Activated T-cell treated with anti-CD3 and anti-CD28 coated beads, Interleukin-2, amount 50 U/mL, for 72 hours (primary cell): ENCODE measurements at places on chromosomes 5 and 9.

DNA sequence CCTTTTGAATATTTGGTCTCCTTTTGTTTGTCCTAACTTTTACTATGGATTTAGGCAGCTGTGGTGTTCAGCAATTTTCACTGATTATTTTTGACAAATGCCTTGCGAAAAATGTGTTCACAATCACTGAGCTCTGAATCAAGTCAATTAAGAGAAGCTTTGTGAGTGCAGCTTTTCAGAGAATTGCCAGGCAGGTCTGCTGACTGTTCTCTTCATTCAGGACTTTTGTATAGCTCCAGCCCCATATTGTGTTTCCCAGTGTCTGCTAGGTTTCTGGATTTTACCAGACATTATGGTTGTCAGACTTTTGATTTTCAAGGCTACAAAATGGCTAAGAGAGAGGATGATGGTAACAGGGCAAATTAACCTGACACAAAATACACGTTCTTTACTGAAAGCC, 1055.9 kb downstream of the CDH18 start:
- no peak for DNase-seq

GRCh38 chr9:26939955-26940711, 6.9 kb downstream of the PLAA start:
- peak; percentile 14 for DNase-seq

- DNase-seq: no peak
Observed at GRCh38 chr9:7088611-7089010, 330.8 kb downstream of the KDM4C start.

- DNase-seq: no peak
Observed at GRCh38 chr5:179139936-179140235, 79.7 kb downstream of the ZNF354C start.

DNA sequence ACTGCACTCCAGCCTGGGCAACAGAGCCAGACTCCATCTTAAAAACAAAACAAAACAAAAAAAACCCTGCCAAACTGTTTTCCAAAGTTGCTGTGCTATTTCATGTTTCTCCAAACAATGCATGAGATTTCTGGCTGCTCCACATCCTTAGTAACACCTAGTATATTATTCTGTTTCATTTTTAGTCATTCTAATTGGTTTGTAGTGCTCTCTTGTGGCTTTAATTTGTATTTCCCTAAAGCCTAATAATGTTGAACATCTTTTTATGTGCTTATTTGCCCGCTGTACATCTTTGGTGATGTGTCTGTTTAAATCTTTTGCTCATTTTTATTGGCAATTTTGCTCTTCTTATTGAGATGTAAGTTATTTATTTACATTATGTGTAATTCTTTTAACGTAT, 18.4 kb upstream of the TTC1 start:
- DNase-seq: no peak

DNA sequence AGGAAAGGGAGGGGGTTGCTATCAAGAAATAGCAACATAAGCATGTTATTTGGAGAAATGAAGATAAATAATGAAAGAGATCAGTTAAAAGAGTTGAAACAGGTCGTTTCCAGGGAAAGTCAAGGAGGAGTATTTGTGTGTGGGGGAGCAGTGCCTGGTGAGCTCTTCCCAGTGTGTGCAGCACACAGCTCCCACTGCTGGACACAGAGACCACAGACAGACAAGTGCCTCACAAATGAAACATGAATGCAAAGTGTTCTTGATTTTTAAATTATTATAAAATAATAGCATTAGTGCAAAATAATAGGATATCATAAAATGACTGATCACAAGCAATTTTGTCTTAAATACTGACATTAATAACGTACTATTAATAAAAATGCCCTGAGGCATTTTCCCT, 40.8 kb downstream of the LIFR start:
- DNase-seq: no peak

DNA sequence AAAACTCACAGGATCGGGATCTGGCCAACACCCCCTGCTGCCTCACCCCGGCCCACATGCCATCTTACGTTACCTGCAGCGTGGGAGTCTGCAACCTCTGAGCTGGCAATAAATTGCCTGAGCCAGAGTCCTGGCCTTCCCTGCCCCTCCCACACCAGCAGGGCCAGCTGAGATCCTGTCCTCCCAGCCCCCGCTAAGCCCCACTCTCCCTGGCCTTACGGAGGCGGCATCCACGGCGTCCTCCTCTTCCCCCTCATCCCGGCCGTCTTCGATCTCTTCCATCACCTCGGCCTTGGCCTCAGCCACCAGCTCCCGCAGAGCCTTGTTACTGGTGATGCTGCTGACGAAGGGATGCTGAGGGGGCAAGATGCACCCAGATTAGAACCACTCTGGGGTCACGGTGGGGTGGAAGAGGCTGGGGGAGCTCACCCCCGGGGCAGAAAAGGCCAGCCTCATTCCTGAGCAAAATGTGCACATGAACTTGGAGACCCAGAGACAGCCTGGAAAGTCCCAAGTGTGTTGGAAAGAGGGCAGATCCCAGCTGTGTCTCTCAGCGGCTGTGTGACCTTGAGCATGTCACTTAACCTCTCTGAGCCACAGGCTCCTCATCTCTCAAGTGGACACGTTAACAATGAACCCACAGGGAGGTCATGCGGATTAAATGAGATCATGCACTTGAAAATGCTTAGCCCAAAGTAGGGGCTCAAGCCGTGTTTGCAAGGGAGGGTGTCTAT, 89.9 kb upstream of the FBXW11 start:
- no peak for DNase-seq

DNA sequence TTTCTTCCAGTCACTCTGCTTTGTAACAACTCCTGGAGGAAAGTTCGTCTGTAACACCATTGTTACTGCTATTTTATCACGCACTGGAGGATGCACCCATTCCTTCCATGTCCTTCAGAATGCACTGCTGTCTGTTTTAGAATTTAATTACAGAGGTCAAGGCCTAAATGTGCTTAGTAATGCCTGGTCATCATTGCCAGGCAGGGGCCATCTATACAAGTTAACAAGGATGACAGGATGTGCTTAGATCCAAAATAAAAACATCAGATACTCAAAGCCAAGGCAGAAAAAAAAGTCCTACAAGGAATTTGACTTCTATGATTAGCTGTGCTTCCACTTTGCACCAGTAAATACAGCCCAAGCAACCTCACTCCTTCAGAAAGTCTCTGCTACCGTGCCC, 371.4 kb downstream of the SEMA5A start:
- no peak for DNase-seq

DNA sequence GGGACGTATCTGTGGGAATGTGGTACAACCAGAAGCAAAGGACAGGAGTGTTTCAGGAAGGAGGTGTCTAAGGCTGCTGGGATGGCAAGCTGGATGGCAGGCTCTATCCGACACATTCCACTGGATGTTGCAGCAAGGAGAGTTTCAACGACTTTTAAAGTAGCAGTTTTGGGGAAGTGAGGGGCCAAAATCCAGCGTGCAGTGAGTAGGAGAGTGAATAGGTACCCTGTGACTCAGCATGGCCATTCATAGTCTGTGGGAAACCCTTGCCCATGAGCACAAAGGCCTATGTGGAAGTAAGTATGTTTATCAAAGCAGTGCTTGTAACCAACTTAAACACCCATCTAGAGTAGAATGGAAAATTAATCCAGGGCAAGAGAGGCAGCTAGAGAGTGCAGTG, 664.7 kb downstream of the ACTL7B start:
- DNase-seq: no peak

DNA sequence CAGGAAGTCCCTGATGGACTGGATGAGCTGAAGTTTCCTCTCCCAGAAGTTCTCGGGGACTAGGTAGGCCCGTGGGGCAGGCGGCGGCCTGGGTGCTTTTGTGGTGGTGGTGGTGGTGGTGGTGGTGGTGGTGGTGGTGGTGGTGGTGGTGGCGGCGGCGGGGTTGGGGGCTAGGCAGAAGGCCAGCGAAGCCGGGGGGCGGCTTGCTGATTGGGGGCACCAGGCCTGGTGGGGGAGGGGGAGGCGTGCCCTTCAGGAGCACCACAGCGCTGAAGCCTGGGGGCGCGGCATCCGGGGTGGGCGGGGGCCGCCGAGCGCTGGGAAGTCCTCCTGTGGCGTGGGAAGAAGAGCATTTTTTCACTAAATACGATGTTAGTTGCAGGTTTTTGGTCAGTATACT, 26.9 kb downstream of the SPATA31C1 start:
- no peak for DNase-seq

DNA sequence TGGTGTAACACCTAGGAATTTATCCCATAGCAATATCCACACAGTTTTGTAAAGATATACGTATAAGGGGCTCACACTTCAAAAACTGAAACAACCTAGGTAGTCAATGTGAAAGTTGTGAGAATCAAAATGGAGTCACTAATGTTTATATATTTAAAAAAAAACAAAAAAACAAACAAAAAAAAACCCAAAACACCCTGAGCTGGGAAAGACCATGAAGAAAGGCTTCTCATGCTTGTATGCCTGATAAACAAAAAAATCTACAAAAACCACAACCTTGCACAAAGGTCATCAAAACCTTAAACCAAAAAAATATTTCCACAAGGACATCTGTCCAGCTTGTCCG, 35.4 kb downstream of the AFF4 start:
- DNase-seq: no peak

- no peak for DNase-seq
Observed at GRCh38 chr9:25684321-25684720, 6.1 kb upstream of the TUSC1 start.

GRCh38 chr5:10602031-10602806, 38.3 kb downstream of the ANKRD33B start:
- DNase-seq: no peak

DNA sequence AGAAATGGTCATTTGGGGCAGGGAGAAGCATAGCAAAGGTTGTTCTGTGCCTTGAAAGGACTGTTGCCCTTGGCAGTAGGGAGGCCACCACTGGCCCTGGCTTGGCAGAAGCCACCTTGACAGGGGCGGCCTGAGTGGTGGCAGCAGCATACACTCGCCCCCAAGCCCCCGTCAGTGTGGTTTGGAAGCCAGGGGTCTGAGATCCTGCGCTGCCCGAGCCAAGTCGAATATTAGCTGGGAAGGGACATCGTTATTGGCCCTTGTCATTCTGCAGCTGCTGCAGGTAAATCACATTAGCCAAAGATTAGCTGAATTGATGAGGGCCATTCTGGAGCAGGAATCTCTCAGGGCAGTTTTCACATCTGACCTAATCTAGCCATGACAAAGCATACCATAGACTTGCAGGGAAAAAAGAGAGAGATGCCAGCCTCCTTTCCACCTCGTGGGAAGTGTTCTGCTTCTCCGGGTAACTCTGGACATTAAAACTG, 9.0 kb downstream of the OLFM1 start:
- no peak for DNase-seq

DNA sequence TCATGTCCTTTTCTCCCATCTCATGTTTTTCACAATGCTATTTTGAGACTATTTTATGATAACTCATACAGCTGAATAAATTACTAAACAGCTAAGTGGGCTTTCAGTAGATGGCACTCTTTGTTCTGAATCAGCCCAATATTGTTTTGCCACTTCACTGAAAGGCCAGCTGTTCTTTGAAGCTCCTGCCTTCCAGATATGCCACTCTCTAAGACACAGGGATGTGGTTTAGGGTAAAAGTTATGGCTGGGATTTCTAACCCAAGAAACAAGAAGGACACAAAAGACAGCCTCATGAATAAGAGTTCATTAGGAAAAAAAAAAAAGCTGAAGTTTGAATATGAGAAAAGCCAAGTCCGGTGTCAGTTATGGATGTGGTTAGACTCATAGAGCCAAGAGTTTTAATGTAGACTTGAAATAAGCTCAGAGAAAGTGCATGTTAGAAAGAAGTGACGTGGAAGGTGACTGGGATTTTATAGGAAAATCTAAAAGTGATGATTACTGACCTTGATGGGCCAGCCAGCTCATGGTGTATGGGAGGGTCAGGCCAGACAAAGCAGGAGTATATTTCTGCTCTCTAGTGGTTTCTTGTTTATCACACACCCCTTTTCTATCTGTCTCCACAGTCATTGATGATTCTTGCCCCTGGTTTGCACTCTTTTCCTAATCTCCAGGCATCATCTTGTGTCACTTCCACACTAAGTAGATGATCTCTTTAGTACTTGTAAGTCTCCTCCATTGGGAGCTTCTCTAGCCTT, 488.5 kb downstream of the NR2F1-AS1 start:
- DNase-seq: no peak

- no peak for DNase-seq
Observed at GRCh38 chr5:128422612-128423011, 115.4 kb downstream of the FBN2 start.

DNA sequence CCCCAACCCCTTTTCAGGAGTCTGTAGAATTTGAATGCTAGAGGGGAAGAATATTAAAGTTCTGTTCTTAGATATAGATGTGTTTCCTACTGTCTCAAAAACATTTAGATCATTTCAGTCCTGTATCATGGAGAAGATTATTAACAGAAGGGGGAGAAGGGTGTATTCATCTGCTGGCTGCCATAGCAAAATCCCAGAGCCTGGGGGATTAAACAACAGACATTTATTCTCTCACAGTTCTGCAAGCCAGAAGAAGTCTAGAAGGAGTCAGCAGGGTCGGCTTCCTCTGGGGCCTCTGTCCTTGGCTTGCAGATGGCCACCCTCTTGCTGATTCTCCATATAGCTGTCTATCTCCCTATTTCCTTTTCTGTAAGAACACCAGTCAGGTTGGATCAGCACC, 150.1 kb upstream of the OTULINL start:
- no peak for DNase-seq

DNA sequence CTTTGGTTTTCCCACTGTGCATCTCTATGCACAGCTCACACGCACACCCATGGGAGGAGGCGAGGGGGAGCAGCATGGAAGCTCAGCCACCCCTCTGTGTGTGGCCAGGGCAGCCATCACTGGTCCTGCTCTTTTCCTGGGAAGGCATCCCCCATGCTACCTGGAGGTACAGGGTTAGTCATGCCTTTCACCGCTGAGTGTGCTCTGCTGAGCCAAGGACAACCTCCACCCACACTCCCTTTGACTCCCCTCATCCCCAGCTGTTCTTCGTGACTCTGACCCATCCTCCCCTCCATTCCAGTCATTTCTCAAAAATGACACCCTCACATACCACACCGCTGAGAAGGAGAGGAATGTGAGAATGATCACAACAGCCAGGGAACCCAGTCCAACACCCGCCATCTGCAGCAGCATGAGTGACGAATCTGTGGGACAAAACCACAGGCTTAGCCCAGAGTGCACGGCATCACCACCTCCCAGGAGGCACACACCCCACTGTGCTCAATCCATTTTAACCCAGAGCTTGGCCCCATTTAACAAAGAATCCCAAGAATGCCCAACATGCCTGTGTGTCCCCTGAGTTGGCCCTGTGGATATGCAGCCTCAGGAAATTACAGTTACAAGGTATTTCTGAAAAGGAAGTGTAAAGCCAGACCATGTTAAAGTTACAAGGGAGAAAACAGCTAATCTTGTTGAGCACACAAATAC, 133.4 kb downstream of the SUSD1 start:
- no peak for DNase-seq

DNA sequence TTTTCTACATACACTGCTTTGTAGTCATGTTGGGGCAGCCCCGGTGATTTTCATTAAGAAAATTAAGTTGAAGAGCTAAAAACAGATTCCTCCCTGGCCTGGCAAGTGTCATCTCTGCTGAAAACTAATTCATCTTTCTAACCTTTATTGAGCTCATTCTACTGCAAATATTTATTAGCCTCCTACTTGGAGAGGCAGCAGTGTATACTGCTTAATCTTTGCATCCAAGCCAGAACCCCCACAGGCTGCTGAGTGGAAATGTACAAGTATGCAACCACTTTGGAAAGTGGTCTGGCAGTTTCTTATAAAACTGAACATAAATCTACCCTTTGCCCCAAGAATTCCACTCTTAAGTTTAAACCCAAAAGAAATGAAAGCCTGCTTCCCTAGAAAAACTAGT, 223.4 kb downstream of the DRD1 start:
- no peak for DNase-seq

GRCh38 chr5:135064235-135064570, 30.2 kb upstream of the PITX1 start:
- DNase-seq: no peak

GRCh38 chr5:176549871-176550270, 729 bp downstream of the CDHR2 start:
- DNase-seq: no peak

GRCh38 chr5:174491265-174491664, 233.1 kb upstream of the MSX2 start:
- no peak for DNase-seq
